ENCODE measurements at places on chromosomes 5 and 9. TPM values are rescaled to one million over a fixed set of nuclear protein-coding genes. Genes with fewer than 3 reads are reported as not detected.

GRCh38 chr5:151684690-151685361 is 1.9 kb downstream of the SPARC start:
- no peak overlapping the region for H3K4me3 ChIP-seq
- H3K27ac ChIP-seq: no peak overlapping the region
- H3K27me3 ChIP-seq: peaks cover 51% of the 10 kb centered on the region
- peaks cover 10% of the 10 kb centered on the region for H3K4me1 ChIP-seq
- DNase-seq: no peak

- peaks cover 31% of the 10 kb centered on the region for H3K4me1 ChIP-seq
- DNase-seq: no peak
- H3K27ac ChIP-seq: peak overlapping the region; percentile 23
- no peak overlapping the region for H3K4me3 ChIP-seq
- no peaks in the 10 kb centered on the region for H3K36me3 ChIP-seq
Measured at GRCh38 chr9:89814340-89815040, 209.7 kb downstream of the GADD45G start.

- no peaks in the 10 kb centered on the region for H3K27me3 ChIP-seq
- no peaks in the 10 kb centered on the region for H3K36me3 ChIP-seq
- no peak overlapping the region for H3K27ac ChIP-seq
- H3K4me3 ChIP-seq: no peak overlapping the region
- DNase-seq: no peak
Measured at GRCh38 chr5:114311968-114312367, 49.9 kb upstream of the KCNN2 start.

DNA sequence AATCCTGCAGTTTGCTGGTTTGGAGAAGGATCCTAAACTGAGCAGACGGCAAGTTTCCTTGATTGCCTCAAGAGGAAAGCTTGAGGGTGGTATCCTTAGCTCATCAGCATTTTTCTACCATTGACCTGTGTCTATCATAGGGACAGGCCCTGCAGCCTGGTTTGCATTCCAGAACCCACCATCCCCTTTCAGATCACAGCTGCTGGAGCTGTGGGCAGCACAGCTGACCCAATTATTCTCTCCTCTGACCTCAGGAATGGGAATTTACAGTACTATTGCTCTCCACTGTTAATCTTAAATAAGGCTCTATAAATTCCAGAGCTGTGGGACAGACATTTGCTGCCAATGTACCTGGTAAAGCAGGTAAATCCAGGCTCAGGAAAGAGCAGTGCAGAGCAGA is 163.0 kb downstream of the SPOCK1 start:
- no peaks in the 10 kb centered on the region for H3K36me3 ChIP-seq
- no peak for DNase-seq
- no peaks in the 10 kb centered on the region for H3K4me1 ChIP-seq
- no peak overlapping the region for H3K4me3 ChIP-seq

- no peak overlapping the region for H3K4me3 ChIP-seq
- DNase-seq: no peak
- H3K4me1 ChIP-seq: no peaks in the 10 kb centered on the region
- no peak overlapping the region for H3K27ac ChIP-seq
Measured at GRCh38 chr9:82732928-82733327, 330.0 kb downstream of the RASEF start.

The KIAA0825 gene
- total RNA-seq: 1.0 TPM

- H3K36me3 ChIP-seq: no peaks in the 10 kb centered on the region
- H3K27me3 ChIP-seq: no peaks in the 10 kb centered on the region
- H3K4me3 ChIP-seq: no peak overlapping the region
- H3K4me1 ChIP-seq: no peaks in the 10 kb centered on the region
- no peak overlapping the region for H3K27ac ChIP-seq
- DNase-seq: no peak
Measured at GRCh38 chr5:15933259-15934207, 246.1 kb downstream of the MARCHF11 start.

- no peaks in the 10 kb centered on the region for H3K36me3 ChIP-seq
- H3K27ac ChIP-seq: no peak overlapping the region
- peak; percentile 48 for DNase-seq
- peaks cover 34% of the 10 kb centered on the region for H3K27me3 ChIP-seq
- H3K4me1 ChIP-seq: peaks cover 8% of the 10 kb centered on the region
Measured at GRCh38 chr5:141914199-141914743, 9.4 kb upstream of the DELE1 start.

The PFN3 gene
- total RNA-seq: not detected

The GGTA1 gene
- total RNA-seq: not detected

The ZBED3 gene
- total RNA-seq: 8.0 TPM

DNA sequence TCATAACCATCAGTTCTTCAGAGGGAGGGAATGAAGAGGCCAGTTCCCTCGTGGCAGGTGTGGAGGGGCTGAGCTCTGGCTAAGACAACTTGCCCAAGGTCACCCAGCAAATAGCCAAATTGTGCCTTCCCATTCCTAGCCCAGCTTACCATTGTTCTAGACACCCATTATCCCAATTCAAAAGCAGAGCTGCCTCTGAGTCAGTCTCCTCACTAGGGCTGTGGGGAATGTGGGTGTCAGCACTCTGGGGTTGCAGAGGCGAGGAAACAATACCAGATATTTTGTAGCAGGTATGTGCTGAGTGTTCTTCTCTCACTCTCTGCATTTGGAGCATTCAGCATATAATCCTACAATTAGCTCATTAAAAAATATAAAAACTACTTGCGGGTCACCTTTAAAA is 270.8 kb downstream of the PSAT1 start:
- H3K36me3 ChIP-seq: no peaks in the 10 kb centered on the region
- no peaks in the 10 kb centered on the region for H3K4me1 ChIP-seq
- no peak for DNase-seq

DNA sequence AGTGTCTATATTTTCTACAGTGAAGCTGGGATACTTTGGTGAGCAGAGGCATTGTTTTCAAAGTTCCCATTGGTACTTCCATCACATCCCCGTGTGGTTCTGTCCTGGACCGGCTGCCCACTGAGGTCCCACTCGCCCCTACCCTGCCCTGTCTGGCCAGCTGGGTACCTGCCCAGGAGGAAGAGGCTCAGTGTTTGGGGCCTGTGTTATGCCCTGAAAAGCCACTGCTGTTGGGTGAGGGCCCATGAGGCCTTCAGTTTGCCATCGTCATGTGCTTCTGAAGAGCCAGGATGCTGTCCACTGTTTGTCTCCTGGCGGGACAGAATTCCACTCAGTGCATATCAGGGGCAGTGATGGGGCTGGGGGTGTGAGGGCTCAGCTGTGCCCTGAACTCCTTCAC is 2.6 kb upstream of the CEP72 start:
- H3K27me3 ChIP-seq: peaks cover 23% of the 10 kb centered on the region
- H3K4me3 ChIP-seq: no peak overlapping the region
- DNase-seq: no peak

DNA sequence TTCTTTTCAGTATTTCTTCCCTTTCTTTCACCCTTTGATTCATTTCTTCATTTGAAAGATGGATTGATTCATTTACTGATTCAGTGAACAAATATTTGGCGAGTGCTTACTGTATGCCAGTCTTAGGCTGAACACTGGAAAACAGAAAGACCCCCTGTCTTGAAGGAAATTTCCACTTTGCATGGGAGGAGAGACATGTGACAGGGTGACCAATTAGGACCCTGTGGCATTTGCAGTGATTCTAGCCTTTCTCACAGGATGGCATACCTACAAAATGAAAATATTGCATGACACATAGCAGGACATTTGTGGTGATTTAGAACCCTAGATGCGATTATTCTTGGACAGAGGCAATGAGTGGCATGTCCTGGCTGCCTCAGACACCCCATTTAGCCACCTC is 407.2 kb upstream of the SGCD start:
- no peaks in the 10 kb centered on the region for H3K4me1 ChIP-seq
- DNase-seq: no peak
- no peaks in the 10 kb centered on the region for H3K36me3 ChIP-seq
- H3K27me3 ChIP-seq: peaks cover 6% of the 10 kb centered on the region
- H3K4me3 ChIP-seq: no peak overlapping the region

DNA sequence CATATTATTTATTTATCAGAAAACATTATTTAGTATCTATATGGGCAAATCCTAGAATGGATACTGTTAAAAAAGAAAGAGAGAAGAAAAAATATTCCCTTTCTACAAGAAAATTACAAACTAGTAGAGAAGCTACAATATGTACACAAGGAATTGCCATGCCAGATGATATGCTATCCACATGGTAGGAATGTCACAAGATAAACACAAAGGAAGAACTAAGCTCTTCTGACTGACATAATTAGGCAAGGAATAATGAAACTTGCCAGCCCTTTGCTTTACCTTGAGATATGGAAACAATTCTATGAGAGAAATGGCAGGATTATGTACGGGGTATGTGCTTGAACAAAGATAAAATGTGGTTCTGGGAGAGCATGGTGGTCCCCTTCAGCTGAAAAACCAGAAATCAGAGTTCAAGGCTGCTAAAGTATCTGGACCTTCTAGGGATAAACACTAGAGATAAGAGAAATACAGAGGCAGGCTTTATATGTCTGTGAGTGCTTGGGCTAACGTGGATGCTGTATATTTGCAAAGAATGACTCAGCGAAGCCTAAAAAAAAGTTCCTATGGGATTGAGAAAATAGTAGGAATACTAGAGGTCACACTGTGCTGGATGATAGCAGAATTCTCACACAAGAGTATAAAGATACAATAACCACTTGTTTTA is 451.6 kb downstream of the TLE1 start:
- no peaks in the 10 kb centered on the region for H3K27me3 ChIP-seq
- H3K4me3 ChIP-seq: no peak overlapping the region
- H3K4me1 ChIP-seq: no peaks in the 10 kb centered on the region
- DNase-seq: no peak

DNA sequence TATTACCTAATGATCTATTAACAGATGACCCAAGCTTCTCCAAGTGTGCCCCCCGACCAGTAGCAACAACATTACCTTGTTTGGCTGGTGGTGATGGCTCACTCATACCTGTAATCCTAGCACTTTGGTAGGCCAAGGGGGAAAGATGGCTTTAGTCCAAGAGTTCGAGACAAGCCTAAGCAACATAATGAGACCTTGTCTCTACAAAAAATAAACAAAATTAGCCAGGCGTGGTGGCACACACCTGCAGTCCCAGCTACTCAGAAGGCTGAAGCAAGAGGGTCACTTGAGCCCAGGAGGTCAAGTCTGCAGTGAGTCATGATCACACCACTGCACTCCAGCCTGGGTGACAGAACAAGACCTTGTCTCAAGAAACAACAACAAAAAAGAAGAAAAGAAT is 62.9 kb downstream of the GCNT1 start:
- no peak overlapping the region for H3K4me3 ChIP-seq
- H3K36me3 ChIP-seq: no peaks in the 10 kb centered on the region
- no peak for DNase-seq
- H3K27ac ChIP-seq: no peak overlapping the region
- H3K4me1 ChIP-seq: no peaks in the 10 kb centered on the region
- H3K27me3 ChIP-seq: no peaks in the 10 kb centered on the region

DNA sequence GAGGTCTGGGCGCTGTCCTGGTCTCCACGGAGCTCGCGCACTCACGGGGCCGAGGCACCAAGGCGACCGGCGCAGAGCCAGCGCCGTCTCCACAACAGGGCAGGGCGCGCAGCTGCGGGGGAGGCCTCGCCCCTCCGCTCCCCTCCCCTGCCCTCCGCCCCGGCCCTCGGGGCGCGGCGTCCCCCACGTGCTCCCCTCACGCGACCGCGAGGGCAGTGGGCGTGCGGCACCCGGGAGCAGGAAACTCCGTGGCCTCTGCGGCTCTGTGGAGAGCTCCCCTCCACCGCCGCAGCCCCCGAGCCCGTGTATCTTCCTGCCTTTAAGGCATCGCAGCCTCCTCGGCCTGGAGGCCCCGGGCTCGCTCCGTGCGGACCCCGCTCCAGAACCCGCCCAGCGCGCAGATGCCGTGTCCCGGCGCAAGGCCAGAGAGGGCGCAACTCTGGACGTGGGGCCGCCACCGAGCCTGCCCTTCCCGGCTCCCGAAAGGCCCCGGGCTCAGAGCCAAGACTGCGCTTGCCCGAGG is 708 bp upstream of the TUBB4B start:
- peaks cover 26% of the 10 kb centered on the region for H3K36me3 ChIP-seq
- DNase-seq: peak; percentile 83
- peak overlapping the region; percentile 80 for H3K4me3 ChIP-seq
- peaks cover 23% of the 10 kb centered on the region for H3K4me1 ChIP-seq

GRCh38 chr5:5615569-5615968 is 193.1 kb downstream of the ICE1 start:
- DNase-seq: no peak
- H3K36me3 ChIP-seq: no peaks in the 10 kb centered on the region
- H3K27ac ChIP-seq: no peak overlapping the region
- peaks cover 18% of the 10 kb centered on the region for H3K27me3 ChIP-seq
- H3K4me1 ChIP-seq: no peaks in the 10 kb centered on the region

GRCh38 chr9:88652876-88653275 is 117.9 kb downstream of the NXNL2 start:
- no peak overlapping the region for H3K27ac ChIP-seq
- no peaks in the 10 kb centered on the region for H3K36me3 ChIP-seq
- H3K27me3 ChIP-seq: peaks cover 18% of the 10 kb centered on the region
- no peak for DNase-seq

The BAG1 gene
- total RNA-seq: 87.2 TPM

DNA sequence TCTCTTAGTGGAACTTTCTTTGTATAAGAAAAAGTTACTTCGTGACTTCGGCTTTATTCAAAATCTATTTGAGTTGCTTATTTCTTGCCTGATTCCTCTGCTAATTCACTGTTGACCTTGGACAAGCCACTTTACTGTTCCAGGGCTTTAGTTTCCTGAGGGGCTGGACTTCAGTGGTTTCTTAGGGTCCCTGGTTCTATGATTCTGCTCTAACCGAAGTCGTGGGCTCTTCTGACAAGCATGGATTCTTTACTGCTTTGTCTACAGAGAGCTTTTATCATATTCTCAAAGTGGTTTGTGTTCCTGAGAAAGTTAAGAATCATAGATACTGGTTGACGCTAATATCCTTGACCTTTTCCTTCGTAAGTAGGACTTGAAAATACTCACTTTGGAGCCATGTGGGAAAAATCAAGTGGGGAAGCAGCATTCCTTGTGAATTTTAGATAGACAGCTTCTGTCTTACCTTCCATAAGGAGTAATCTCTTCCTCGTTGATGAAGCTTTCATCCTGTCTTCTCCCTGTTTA is 21.1 kb downstream of the EXOSC2 start:
- no peaks in the 10 kb centered on the region for H3K27me3 ChIP-seq
- H3K4me1 ChIP-seq: peaks cover 30% of the 10 kb centered on the region
- no peak overlapping the region for H3K27ac ChIP-seq
- no peaks in the 10 kb centered on the region for H3K36me3 ChIP-seq
- H3K4me3 ChIP-seq: peak overlapping the region; percentile 93
- no peak for DNase-seq

DNA sequence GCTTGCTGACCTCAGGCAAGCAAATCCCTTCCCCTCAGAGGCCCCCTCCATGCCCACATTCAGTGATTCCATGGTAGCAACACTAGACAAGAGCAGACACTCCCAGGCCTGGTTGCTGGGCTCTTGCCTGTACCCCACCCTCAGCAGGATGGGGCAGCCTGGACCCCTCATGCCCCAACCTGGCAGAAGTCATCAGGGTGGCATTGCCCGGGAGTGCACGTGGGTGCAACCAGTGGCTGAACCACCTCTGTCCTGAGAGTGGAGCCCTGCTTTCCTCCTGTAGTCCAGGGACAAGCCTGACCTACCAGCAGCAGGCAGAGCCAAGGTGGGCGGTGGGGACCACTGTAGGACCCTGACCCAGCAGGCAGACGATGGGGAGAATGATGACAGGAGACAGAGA is 65.8 kb upstream of the TBC1D2 start:
- DNase-seq: no peak
- H3K4me3 ChIP-seq: no peak overlapping the region
- no peaks in the 10 kb centered on the region for H3K27me3 ChIP-seq
- H3K27ac ChIP-seq: no peak overlapping the region
- no peaks in the 10 kb centered on the region for H3K36me3 ChIP-seq

GRCh38 chr9:129585352-129585751 is 35.5 kb downstream of the C9orf50 start:
- H3K27me3 ChIP-seq: no peaks in the 10 kb centered on the region
- no peak overlapping the region for H3K27ac ChIP-seq
- H3K4me1 ChIP-seq: peaks cover 42% of the 10 kb centered on the region
- no peaks in the 10 kb centered on the region for H3K36me3 ChIP-seq
